Breast epithelium (tissue), 4 donors: ENCODE measurements at places on chromosomes 5 and 9. TPM values are rescaled to one million over a fixed set of nuclear protein-coding genes. Genes with fewer than 3 reads are reported as not detected.

BAAT gene
- 0.16 TPM for total RNA-seq

PTGS1 gene
- 8.0 TPM for total RNA-seq

IFNA13 gene
- not detected for total RNA-seq

SLC27A6 gene
- 12.6 TPM for total RNA-seq

F12 gene
- total RNA-seq, result 2.9 TPM
